BJ (cell line): ENCODE measurements at places on chromosomes 6 and 20. TPM values are rescaled to one million over a fixed set of nuclear protein-coding genes. Genes with fewer than 3 reads are reported as not detected.
A peak's percentile ranks its signal among the peaks of the same experiment; 100 is the strongest.

DNA sequence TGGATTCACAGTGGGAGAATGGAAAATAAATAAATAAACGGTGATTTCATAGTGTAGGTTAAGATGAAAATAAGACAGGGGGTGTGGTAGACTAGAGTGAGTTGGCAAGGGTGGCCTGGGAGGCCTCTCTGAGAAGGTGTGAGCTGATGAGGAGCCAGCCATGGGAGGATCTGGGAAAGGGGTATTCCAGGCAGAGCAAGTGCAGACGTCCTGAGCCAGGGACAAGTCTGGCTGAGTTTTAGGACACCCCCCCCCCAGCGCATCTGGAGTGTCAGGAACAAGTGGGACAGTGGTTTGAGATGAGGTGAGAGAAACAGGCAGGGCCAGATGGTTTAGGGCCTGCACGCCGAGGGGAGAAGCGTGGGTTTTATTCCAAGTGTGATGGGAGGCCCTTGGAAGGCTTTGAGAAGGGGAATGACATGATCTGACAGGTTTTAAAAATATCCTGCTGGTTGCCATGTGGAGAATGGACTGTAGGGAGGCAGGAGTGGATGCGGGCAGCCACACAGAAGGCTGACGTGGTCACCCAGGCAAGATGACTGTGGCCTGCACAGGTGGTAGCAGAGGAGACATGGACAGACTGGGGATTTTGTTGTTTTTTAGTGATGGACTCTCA lies 21.1 kb upstream of the CCM2L start:
- no peak for DNase-seq

DNA sequence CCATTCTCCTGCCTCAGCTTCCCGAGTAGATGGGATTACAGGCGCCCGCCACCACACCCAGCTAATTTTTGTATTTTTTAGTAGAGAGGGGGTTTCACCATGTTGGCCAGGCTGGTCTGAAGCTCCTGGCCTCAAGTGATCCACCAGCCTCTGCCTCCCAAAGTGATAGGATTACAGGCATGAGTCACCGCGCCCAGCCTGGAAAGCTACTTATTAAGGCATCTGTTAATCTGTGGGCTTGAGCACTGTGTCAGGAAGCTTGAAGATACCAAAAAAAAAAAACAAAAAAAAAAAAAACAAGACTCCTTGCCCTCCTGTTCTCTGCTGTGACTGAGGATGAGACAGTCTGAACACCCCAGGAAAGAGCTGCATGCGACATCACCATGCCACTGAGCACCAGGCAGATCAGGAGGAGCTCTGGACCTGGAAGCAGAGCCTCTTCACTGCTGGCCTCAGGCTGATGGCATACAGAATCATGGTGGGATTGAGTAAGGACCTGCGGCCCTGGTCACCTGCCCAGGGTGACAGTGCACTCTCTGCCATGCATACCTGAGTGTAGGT lies 166.5 kb upstream of the SNX9 start:
- DNase-seq, result no peak

- DNase-seq, result no peak
Observed at GRCh38 chr20:49969234-49969633, 13.5 kb upstream of the SNAI1 start.

GRCh38 chr6:157761331-157761921 lies 61.6 kb upstream of the SNX9 start:
- DNase-seq, result no peak

GRCh38 chr6:165883851-165884640 lies 221.0 kb upstream of the PDE10A start:
- no peak for DNase-seq

- no peak for DNase-seq
Observed at GRCh38 chr6:107736713-107737396, 87.3 kb downstream of the SCML4 start.

DNA sequence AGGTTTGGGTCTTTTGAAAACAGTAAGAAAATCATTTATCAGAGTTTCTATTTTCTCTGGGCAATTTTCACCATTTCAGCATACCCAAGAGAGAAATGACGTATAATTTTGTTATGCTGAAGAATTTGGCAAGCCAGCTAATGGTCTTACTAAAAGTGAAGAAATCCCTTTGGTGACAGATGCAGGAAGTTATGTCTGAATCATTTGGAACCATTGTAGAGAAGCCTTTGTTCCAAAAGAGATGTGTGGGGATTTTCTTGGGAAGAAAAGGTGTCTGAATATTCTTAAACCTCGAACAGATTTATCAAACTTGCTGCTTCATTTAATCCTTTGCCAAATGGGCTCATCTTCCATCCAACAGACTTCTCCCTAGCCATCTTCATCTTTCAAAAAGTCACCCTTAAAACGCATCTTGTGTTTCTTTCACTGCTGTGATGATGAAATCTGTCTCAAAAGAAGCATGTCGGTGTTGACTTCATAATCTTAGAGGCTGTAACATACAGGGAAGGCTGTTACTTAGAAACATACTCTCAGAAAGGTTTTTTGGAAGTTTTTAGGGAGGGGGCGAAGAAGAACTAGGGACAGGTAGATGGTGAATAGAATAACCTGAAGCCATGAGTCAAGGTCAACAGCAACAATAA lies 39.5 kb downstream of the CITED2 start:
- DNase-seq, result peak; percentile 59

GRCh38 chr20:62728781-62729300 lies 20.2 kb downstream of the NTSR1 start:
- DNase-seq, result no peak

- DNase-seq, result no peak
Observed at GRCh38 chr6:126722411-126722810, 382.5 kb downstream of the CENPW start.

DNA sequence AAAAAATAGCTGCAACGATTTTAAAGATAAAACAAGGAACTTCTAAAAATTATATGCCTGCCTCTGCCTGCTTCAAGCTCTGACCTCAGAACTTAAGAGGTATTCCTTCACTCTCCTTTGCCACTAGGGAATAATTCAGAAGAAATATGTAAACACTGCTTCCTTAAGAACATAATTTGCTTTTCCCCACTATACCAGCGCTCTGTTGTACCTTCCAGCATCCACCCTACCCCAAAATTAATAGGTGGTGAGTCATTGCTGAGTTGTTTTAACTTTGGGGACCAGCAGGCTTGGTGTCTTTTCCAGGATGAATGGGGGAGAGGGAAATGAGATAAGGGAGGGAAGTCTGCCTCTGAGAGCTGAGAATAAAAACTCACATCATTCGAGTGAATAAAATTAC lies 107.7 kb upstream of the ATXN1 start:
- no peak for DNase-seq

DNA sequence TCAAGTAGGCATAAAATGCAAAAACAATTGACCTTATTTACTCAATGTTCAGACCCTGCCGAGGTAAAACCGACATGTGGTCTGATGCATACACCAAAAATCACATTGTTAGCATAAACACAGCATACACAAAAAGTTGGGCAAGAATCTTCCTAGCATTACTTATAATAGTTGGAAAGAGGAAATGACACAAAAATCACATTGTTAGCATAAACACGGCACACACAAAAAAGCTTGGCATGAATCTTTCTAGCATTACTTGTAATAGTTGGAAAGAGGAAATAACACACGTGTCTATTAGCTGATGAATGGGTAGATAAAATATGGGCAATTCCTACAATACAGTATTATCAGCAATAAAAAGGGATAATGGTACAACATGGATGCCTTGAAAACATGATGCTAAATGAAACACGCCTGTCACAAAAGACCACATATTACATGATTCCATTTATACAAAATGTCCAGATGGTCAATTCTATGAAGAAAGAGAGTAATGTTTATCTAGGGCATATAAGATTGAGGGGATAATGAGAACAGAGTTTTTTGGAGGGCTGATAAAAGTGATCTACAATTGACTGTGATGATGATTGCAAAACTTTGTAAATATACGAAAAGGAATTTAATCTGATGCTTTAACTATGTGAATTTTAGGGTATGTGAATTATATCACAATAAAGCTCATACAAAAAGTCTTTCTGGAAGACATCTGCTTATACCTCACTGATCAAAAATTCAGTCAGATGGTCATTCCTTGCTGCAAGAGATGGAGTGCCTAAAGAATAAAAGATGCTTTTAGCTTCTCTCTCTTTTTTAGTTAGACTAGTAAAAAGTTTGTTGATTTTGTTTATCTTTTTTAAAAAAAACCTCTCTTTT lies 1019.5 kb upstream of the CITED2 start:
- DNase-seq, result peak; percentile 66

- DNase-seq, result no peak
Observed at GRCh38 chr6:66986940-66987339, 1279.9 kb upstream of the EYS start.

GRCh38 chr6:31247813-31248212 lies 24.1 kb downstream of the HLA-C start:
- DNase-seq, result no peak

- DNase-seq, result no peak
Observed at GRCh38 chr6:128515550-128516513, 4.6 kb downstream of the PTPRK start.

GRCh38 chr6:87660226-87660911 lies 41.7 kb downstream of the AKIRIN2 start:
- DNase-seq, result peak; percentile 19

GRCh38 chr20:61297986-61298385 lies 45.9 kb downstream of the CDH4 start:
- DNase-seq, result no peak

- DNase-seq, result no peak
Observed at GRCh38 chr6:151110576-151110905, 129.2 kb upstream of the AKAP12 start.

- no peak for DNase-seq
Observed at GRCh38 chr6:36052097-36052496, 24.5 kb downstream of the MAPK14 start.

GRCh38 chr6:26183581-26184366 lies 96.5 kb downstream of the HFE start:
- peak; percentile 92 for DNase-seq

DNA sequence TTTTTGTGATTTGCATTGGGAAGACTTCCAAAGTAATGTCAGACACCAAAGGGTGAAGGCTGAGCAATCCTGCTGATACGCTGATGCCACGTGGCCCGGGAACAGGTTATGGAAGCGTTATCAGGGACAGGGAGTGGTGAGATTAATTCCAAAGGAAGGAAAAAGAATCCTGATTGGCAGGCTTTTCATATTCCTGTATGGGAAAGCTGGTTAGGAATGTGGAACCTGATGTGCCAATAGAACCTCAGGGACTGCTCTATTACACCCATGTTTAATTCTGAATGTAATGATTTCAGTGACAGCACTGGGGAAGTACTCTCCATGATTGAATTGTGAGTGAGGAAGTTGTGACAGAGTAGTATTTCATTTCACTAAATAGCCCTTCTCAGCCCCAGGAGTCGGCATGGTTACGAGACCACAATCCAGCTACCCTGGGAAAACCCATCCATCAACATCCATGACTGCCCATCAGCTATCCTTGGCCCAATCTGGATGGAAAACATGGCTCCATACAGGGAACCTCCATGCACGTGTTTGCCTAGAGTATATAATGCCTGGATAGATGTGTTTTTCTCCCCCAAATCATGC lies 49.4 kb downstream of the F13A1 start:
- no peak for DNase-seq

- DNase-seq, result no peak
Observed at GRCh38 chr6:157169656-157170055, 153.7 kb downstream of the TMEM242 start.

DNA sequence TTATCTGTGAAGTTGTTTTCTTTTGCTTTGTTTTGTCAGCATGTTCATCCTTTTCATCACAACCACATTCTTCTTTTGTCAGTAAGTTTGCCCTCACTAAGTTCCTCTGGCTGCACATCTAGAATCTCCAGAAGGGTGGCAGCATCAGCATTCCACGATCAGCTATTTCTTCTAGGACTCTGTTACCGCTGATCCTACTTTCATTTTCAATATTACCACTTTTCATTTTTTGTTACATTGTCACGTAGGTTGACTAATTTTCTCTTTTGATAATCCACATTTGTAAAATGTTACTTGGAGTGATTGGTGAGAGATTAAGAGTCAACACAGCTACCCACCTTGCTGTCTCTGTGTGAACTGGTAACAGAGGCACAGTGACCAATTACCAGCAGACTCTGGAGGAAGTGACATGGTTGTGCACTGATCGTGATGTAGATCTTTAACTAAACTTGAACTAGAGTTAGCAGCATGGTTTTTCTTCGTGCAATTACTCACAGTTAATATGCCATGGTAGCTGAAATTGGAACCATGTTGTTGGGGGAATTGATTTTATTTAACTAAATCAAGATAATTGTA lies 307.9 kb upstream of the SLC35B3 start:
- no peak for DNase-seq

GRCh38 chr6:118984342-118984741 lies 49.4 kb upstream of the MCM9 start:
- no peak for DNase-seq

- DNase-seq, result no peak
Observed at GRCh38 chr6:134211297-134211696, 106.6 kb downstream of the SGK1 start.

DNA sequence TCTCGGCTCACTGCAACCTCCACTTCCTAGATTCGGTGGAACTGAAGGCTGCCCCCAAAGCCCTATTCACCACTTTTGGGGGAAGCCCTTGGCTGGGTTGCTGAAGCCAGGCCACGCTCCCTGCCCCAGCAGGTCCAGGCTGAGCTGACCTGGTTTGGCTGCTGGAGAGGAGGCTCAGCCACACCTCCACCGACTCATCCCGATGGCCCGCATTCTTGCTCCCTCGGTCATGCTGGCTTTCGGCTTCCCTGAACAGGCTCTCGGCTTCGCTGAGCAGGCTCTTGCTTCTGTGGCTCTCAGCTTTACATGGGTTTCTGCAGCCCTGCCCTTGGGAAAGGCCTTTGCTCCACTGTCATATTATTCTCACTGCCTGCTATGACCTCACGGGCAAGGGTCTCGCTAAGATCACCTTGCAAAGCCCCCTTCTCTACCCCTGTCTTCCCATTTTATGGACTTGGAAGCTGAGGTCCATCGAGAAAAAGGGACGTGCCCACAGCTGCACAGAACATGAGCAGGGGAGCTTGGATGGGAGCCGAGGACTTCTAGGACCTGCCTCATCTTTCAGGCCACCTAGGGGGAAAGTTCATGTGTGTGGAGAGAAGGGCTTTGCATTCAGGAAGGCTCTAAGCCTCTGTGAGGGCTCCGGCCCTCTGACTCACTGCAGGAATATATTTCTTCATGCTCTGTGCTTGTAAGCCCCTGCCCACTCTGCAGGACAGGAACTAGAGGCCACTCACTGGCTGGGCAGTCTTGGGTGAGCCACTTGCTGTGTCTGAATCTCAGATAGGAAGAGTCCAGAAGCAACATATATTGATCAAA lies 15.6 kb downstream of the ARHGAP40 start:
- no peak for DNase-seq

The OR2H1 gene
- not detected in 2 replicates for polyA plus RNA-seq

The NKX2-2 gene
- not detected in 2 replicates for polyA plus RNA-seq

The LY6G6D gene
- polyA plus RNA-seq, result not detected in 2 replicates

The CD24 gene
- 0.05 and 0.07 TPM in 2 replicates for polyA plus RNA-seq

The PPP1R14C gene
- polyA plus RNA-seq, result 0.05 and 0.11 TPM in 2 replicates

The ZC3H12D gene
- polyA plus RNA-seq, result 0.02 and 0.04 TPM in 2 replicates

The BICRAL gene
- polyA plus RNA-seq, result 7.4 and 8.6 TPM in 2 replicates

The SEMG1 gene
- not detected in 2 replicates for polyA plus RNA-seq

The TGM3 gene
- not detected in 2 replicates for polyA plus RNA-seq

The NFATC2 gene
- 0.12 and 0.21 TPM in 2 replicates for polyA plus RNA-seq

The SRSF6 gene
- 76.1 and 121 TPM in 2 replicates for polyA plus RNA-seq

The MTHFD1L gene
- 58.9 and 70.7 TPM in 2 replicates for polyA plus RNA-seq

The C2 gene
- 0.74 and 1.2 TPM in 2 replicates for polyA plus RNA-seq

The BNIP5 gene
- not detected in 2 replicates for polyA plus RNA-seq

The KIFC1 gene
- polyA plus RNA-seq, result 24.2 and 32.4 TPM in 2 replicates

The PSMF1 gene
- 87.5 and 154 TPM in 2 replicates for polyA plus RNA-seq

The MYCT1 gene
- 0.02 and 0.04 TPM in 2 replicates for polyA plus RNA-seq
